ENCODE measurements at places on chromosomes 12 and 14.
A peak's percentile ranks its signal among the peaks of the same experiment; 100 is the strongest.

GRCh38 chr14:66490143-66491111 lies 4.3 kb downstream of the CCDC196 start:
- DNase-seq = no peak

DNA sequence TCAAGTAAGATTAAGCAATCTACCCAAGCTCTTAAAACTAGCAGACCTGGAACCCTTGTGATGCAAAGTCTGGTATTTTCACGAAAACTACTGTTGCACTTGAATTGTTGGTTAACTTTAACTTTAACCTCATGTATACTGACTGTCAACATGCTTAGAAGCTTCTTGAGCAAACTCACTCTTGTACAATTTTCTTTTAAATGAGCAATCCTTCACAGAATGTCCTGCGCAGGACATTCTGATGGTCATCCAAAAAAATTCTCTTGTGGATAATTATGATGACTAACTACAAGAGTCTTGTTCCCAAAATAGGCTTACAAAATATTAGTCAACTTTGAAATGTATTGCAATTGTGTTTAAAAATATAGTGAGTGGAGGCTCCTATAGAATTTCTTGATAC lies 54.0 kb upstream of the PDE3A start:
- no peak for DNase-seq

- peak; percentile 48 for DNase-seq
These were observed 5.7 kb upstream of the SLC35F4 start for GRCh38 chr14:57871459-57872080.

- no peak for DNase-seq
These were observed 9.1 kb downstream of the RTL1 start for GRCh38 chr14:100894416-100894815.
